Colonic mucosa (tissue), 4 donors: ENCODE measurements at places on chromosomes 4 and X. TPM values are rescaled to one million over a fixed set of nuclear protein-coding genes. Genes with fewer than 3 reads are reported as not detected.
A peak's percentile ranks its signal among the peaks of the same experiment; 100 is the strongest.

- H3K4me3 ChIP-seq = no peak overlapping the region
- no peaks in the 10 kb centered on the region for H3K36me3 ChIP-seq
- H3K27ac ChIP-seq = no peak overlapping the region
These were observed 20.5 kb downstream of the SEPTIN11 start for GRCh38 chr4:76969941-76970529.

GRCh38 chr4:101199507-101200285 lies 147.6 kb downstream of the PPP3CA start:
- no peak for DNase-seq
- no peaks in the 10 kb centered on the region for H3K27me3 ChIP-seq
- no peaks in the 10 kb centered on the region for H3K36me3 ChIP-seq
- H3K4me3 ChIP-seq = no peak overlapping the region

GRCh38 chrX:125954236-125954635 lies 211.9 kb downstream of the DCAF12L2 start:
- no peak overlapping the region for H3K27ac ChIP-seq
- H3K4me1 ChIP-seq = no peaks in the 10 kb centered on the region
- no peaks in the 10 kb centered on the region for H3K27me3 ChIP-seq

GRCh38 chrX:70132877-70133302 lies 357 bp upstream of the IGBP1 start:
- H3K4me1 ChIP-seq = no peaks in the 10 kb centered on the region
- H3K4me3 ChIP-seq = peak overlapping the region; percentile 52
- no peaks in the 10 kb centered on the region for H3K27me3 ChIP-seq
- H3K36me3 ChIP-seq = no peaks in the 10 kb centered on the region
- no peak for DNase-seq

GRCh38 chr4:89358935-89359638 lies 51.5 kb upstream of the GPRIN3 start:
- H3K36me3 ChIP-seq = no peaks in the 10 kb centered on the region
- no peak overlapping the region for H3K4me3 ChIP-seq
- no peak overlapping the region for H3K27ac ChIP-seq
- no peaks in the 10 kb centered on the region for H3K27me3 ChIP-seq
- no peak for DNase-seq
- H3K4me1 ChIP-seq = no peaks in the 10 kb centered on the region

- H3K27ac ChIP-seq = no peak overlapping the region
- H3K4me3 ChIP-seq = no peak overlapping the region
- H3K4me1 ChIP-seq = no peaks in the 10 kb centered on the region
- DNase-seq = no peak
- H3K27me3 ChIP-seq = no peaks in the 10 kb centered on the region
- H3K36me3 ChIP-seq = no peaks in the 10 kb centered on the region
These were observed 166.4 kb downstream of the TSPAN5 start for GRCh38 chr4:98491899-98492559.

DNA sequence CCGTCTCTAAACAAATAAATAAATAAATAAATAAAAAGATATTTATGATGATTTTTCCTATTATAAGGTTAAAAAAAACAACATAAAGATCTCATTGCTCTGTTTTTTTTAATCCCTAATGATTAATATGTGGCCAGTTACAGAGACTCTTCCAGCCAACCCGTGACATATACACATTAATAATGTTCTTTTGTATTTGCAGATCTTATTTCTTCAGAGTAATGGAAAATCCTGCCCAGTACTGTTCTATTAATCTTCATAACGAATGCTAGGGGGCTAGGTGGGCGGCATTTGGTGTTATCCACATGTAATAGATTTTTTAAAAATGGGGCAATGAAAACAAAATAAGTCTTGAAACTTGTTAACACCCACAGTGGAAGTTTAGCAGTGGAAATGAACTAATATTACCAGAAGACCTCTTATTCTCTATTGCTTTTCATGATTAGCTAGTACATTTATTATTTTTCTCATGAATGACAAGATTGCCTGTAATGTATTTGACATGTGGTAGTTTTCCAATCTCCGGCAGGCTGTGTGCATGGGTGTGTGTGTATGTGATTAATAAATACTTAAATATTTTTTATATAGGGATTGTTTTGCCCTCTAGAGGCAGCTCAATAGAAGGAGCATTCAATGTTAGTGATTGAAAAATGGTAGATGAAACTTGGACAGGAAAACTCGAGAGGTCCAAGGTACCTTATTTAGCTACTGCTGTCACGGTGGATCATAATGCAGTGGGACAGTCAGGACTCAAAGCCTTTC lies 457.4 kb downstream of the IL1RAPL1 start:
- no peak overlapping the region for H3K27ac ChIP-seq
- no peaks in the 10 kb centered on the region for H3K36me3 ChIP-seq

GRCh38 chr4:3215733-3216132 lies 33.2 kb upstream of the MSANTD1 start:
- no peak overlapping the region for H3K4me3 ChIP-seq
- no peaks in the 10 kb centered on the region for H3K4me1 ChIP-seq
- no peak for DNase-seq
- no peak overlapping the region for H3K27ac ChIP-seq
- no peaks in the 10 kb centered on the region for H3K27me3 ChIP-seq

DNA sequence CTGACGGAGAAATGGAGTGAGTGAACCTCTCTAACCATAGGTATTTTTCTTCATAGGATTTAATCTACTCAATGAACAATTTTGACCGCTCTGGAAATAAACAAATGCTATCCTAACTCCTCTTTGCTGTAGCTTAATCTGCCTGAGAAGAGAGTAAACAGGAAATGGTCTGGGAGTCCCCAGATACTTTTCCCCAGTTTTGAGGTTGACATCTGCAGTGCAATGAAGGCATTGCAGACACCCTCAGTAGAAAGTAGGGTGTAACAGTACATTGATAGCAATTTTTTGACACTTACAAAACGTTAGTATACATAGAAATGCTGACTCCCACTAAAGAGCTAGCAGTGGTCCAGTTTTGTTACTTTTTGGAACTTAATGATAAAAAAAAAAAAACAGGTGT lies 495.9 kb upstream of the FAM241A start:
- H3K4me1 ChIP-seq = no peaks in the 10 kb centered on the region
- no peaks in the 10 kb centered on the region for H3K27me3 ChIP-seq
- no peak for DNase-seq
- no peaks in the 10 kb centered on the region for H3K36me3 ChIP-seq

DNA sequence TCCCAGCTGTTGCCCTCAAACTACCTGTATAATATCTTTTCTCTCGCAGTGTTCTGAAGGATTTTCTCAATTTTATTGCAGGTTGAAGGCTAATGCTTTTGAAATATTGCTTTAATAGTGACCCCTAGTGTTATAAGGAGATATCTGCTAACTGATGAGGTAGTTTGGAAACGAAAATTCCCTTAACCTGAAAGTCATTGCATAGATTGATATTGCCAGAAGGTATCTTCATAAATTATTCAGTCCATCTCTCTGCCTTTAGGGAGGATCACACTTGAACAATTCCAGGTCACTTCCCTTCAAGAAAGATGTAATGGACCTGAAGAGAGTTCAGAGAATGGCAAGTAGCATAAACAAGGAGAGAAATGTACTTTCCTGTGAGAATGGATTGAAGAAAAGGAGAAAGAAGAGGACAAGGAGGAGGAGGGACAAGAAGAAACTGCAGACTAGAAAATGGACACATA lies 44.1 kb downstream of the TIGD4 start:
- no peaks in the 10 kb centered on the region for H3K27me3 ChIP-seq
- no peak overlapping the region for H3K4me3 ChIP-seq
- DNase-seq = no peak
- no peak overlapping the region for H3K27ac ChIP-seq
- no peaks in the 10 kb centered on the region for H3K36me3 ChIP-seq

- H3K4me3 ChIP-seq = no peak overlapping the region
- H3K27me3 ChIP-seq = no peaks in the 10 kb centered on the region
- no peak overlapping the region for H3K27ac ChIP-seq
- no peak for DNase-seq
These were observed 319.4 kb downstream of the SH2D1A start for GRCh38 chrX:124665621-124666400.

DNA sequence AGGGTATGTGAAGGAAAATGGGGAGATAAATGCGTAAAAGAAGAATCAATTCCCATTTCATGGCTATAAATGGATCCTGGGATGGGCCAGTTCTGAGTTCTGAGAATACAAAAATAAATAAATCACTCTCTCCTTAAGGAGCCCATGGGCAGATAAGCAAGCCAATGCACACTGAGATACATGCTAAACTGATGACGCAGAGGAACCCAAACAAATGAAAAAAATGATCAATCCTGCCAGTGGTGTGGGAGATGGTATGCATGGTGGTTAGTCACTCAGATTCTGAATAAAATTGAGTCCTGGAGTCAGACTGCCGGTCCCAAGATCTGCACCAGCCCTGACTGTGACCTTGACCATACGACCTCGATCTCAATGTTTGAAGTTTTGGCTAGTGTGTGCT lies 59.7 kb downstream of the NEIL3 start:
- H3K36me3 ChIP-seq = no peaks in the 10 kb centered on the region
- H3K4me1 ChIP-seq = no peaks in the 10 kb centered on the region
- H3K27ac ChIP-seq = no peak overlapping the region
- no peak for DNase-seq
- H3K27me3 ChIP-seq = no peaks in the 10 kb centered on the region

- H3K36me3 ChIP-seq = no peaks in the 10 kb centered on the region
- no peaks in the 10 kb centered on the region for H3K4me1 ChIP-seq
These were observed 875.8 kb upstream of the SLIT2 start for GRCh38 chr4:19375931-19376330.

- H3K27me3 ChIP-seq = no peaks in the 10 kb centered on the region
These were observed 33.5 kb downstream of the CTBP1 start for GRCh38 chr4:1215141-1216075.

DNA sequence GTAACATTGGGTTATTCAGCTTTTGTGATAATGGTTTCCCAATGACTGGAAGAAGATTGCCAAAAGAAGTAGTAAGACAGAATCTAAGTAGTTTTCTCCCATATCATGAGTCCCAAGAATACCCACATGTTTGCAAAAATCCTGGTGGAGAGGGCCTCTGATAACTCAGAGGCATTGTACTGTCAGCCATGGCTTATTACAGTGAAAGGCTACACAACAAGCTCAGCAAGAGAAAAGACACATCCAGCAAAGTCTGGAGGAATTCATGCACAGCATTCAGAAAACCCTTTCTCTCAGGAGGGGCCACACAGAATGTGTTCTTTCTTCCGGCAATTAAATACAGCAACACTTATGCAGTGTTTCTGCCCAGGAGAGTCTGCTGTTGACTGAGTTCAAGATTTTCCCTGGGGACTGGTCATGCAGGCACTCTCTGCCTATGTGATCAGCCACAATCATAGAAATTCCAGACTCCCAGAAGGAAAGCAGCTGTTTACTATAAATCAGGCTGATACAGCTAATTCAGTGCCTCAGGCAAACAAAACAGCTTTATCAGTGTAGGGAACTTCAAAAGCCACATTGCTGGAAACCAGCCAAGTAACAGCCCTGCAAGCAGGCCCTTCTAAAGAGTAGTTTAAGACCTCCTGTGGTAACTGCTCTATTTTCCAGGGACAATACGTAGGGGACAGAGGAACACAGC lies 937.1 kb downstream of the CCSER1 start:
- no peaks in the 10 kb centered on the region for H3K4me1 ChIP-seq
- no peak overlapping the region for H3K27ac ChIP-seq
- no peak for DNase-seq
- H3K36me3 ChIP-seq = no peaks in the 10 kb centered on the region

DNA sequence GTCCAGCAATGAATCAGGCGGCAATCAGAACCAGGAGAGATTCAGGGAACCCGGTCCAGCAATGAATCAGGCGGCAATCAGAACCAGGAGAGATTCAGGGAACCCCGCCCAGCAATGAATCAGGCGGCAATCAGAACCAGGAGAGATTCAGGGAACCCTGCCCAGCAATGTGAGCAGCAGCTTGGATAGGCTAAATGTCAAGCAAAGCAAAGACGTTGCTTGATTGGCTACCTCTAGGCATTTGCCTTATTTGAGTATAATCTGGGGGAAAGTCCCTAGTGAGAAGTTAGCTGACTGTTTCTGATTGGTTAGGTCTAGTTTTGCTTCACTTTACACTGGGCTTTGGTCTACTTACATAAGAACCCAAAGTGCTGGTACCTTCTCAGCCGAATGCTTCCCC lies 1212.2 kb upstream of the TENM3 start:
- H3K27ac ChIP-seq = no peak overlapping the region
- no peaks in the 10 kb centered on the region for H3K4me1 ChIP-seq
- H3K4me3 ChIP-seq = no peak overlapping the region
- H3K36me3 ChIP-seq = no peaks in the 10 kb centered on the region

- H3K27ac ChIP-seq = no peak overlapping the region
- H3K27me3 ChIP-seq = no peaks in the 10 kb centered on the region
- H3K4me1 ChIP-seq = no peaks in the 10 kb centered on the region
- no peak overlapping the region for H3K4me3 ChIP-seq
- no peaks in the 10 kb centered on the region for H3K36me3 ChIP-seq
- no peak for DNase-seq
These were observed 23.4 kb upstream of the GLRB start for GRCh38 chr4:157052429-157053040.

DNA sequence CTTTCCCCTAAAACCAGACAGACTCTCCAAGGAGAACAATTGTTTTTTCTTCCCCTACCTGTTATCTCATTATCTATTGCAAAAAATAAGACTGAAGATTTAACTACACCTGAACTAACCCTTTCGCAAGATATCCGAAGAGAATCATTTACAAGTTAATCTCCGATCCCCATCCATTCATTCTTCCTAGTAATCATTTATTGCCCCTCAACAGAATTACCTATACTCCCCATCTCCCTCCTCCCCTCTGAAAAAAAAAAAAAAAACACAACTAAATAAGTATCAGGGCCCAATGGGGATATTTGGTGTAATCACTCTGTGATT lies 28.9 kb upstream of the AP1S2 start:
- no peak for DNase-seq
- no peak overlapping the region for H3K27ac ChIP-seq
- no peak overlapping the region for H3K4me3 ChIP-seq
- no peaks in the 10 kb centered on the region for H3K4me1 ChIP-seq

GRCh38 chr4:66741081-66741480 lies 804.2 kb downstream of the CENPC start:
- no peak for DNase-seq
- H3K4me3 ChIP-seq = no peak overlapping the region
- H3K27me3 ChIP-seq = no peaks in the 10 kb centered on the region
- H3K36me3 ChIP-seq = no peaks in the 10 kb centered on the region
- H3K4me1 ChIP-seq = no peaks in the 10 kb centered on the region
- H3K27ac ChIP-seq = no peak overlapping the region

- H3K4me3 ChIP-seq = no peak overlapping the region
- peaks cover 2% of the 10 kb centered on the region for H3K27me3 ChIP-seq
- peaks cover 7% of the 10 kb centered on the region for H3K4me1 ChIP-seq
- no peak for DNase-seq
- no peak overlapping the region for H3K27ac ChIP-seq
These were observed 4.4 kb upstream of the ABLIM2 start for GRCh38 chr4:8163026-8163425.

The DIPK2B gene
- 1.5 TPM for total RNA-seq

The PF4V1 gene
- total RNA-seq = not detected

The CCNB3 gene
- 0.11 TPM for total RNA-seq

The F11 gene
- 0.48 TPM for total RNA-seq

The NDP gene
- total RNA-seq = not detected

The HSFX2 gene
- not detected for total RNA-seq

The GPR173 gene
- total RNA-seq = 1.2 TPM

The REPS2 gene
- 17.6 TPM for total RNA-seq

The SPANXC gene
- not detected for total RNA-seq

The STPG2 gene
- total RNA-seq = not detected

The VCX3A gene
- total RNA-seq = not detected

The CLNK gene
- total RNA-seq = not detected

The ERAS gene
- total RNA-seq = 0.32 TPM

The ZCCHC12 gene
- total RNA-seq = 0.37 TPM
